Caco-2 (cell line): ENCODE measurements at places on chromosomes 6 and 20. TPM values are rescaled to one million over a fixed set of nuclear protein-coding genes. Genes with fewer than 3 reads are reported as not detected.
A peak's percentile ranks its signal among the peaks of the same experiment; 100 is the strongest.

- H3K27ac ChIP-seq = peak overlapping the region; percentile 67
- H3K4me1 ChIP-seq = peaks cover 64% of the 10 kb centered on the region
- DNase-seq = no peak
- no peaks in the 10 kb centered on the region for H3K36me3 ChIP-seq
Measured at GRCh38 chr6:142306736-142307135, 4.9 kb downstream of the ADGRG6 start.

DNA sequence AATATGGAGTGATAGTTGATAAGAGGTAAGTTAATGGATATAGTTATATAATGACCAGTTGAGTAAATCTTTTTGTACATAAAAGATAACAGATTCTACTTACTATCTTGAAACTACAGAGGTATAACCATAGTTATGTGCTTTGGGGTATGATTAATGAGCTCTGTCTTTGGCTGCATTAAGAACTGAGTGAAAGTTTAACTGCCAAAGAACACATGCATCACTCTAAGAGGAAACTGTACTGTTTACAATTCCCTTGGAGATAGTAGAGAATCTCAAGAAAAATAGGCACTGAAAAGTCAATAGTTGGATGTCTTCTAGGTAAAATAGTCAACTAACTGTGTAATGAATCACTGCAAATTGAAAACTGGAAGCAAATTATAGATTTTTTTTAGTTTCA lies 1129.5 kb downstream of the EPHA7 start:
- DNase-seq = no peak
- no peak overlapping the region for H3K27ac ChIP-seq
- H3K27me3 ChIP-seq = no peaks in the 10 kb centered on the region
- H3K36me3 ChIP-seq = no peaks in the 10 kb centered on the region
- H3K4me1 ChIP-seq = no peaks in the 10 kb centered on the region; the same call in 1 of the 2 replicates

DNA sequence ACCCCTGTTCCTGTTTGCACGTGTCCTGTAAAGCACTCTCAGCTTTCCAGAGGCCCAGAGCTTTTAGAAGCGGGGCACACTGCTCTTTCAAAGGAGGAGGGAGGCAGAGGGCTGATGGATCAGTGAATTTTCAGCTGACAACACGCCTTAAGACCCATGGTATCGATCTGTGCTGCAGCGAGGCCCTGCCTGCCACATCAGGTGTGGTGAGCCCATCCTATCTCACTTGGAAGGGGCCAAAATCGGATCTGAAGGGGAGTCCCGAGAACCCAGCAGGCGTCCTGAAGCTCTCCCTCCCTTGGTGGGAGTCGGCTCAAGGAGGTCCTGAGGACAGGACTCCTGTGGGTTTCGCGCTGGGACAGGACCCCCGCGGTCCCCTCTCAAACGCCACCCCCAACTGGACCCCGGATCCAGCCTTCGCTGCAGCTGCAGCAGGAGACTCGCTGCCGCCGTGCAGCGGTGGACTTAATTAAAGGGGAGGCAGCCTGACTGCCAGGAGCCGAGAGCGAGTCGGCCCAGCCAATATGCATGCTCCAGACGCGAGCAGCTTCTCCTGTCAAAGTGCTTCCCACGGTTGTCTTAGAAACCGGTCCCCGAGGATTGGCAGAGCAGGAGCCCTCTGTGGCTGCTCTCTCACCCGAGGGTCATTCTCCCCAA lies 580.0 kb upstream of the ZNF337 start:
- H3K27ac ChIP-seq = no peak overlapping the region
- H3K4me1 ChIP-seq = no peaks in the 10 kb centered on the region
- no peaks in the 10 kb centered on the region for H3K36me3 ChIP-seq
- H3K4me3 ChIP-seq = no peak overlapping the region

DNA sequence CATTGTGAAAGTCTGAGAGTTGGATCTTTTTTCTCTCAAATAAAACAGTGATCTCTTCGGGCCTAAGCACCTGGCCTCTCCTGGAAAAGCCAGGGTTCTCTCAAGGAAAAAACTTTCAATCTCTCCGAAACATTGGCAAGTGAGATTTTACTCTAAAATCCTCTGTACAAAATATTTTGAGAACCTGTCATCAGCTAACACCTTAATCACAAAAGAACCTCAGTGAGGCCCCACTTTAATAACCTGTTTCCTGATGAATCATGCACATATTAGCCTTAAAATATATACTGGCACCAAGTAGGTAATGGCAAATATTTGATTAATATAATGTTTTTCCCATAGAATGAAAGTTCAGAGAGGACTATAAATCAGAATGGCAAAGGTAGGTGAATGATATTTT lies 177.9 kb downstream of the FRK start:
- H3K27me3 ChIP-seq = no peaks in the 10 kb centered on the region
- H3K4me3 ChIP-seq = no peak overlapping the region
- H3K27ac ChIP-seq = no peak overlapping the region
- H3K4me1 ChIP-seq = no peaks in the 10 kb centered on the region
- DNase-seq = no peak

DNA sequence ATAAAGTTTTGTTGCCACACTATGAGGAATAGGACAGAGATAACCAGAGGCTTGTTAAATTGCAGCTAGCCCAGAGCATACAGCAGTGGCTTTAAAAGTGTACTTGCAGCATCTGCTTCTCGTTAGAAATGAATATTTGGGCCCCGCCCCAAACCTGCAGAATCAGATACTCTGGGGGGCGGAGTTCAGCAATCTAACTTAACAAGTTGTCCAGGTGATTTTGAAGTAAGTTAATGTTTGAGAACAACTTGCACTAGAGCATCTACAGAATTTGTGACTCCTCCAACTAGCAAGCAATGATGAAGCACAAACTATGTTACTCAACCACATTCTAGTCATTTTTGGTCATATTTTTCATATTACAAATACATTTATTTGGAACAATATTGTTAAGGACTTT lies 10.6 kb upstream of the SUPT3H start:
- H3K27ac ChIP-seq = no peak overlapping the region
- no peaks in the 10 kb centered on the region for H3K36me3 ChIP-seq
- no peaks in the 10 kb centered on the region for H3K4me1 ChIP-seq
- no peaks in the 10 kb centered on the region for H3K27me3 ChIP-seq

GRCh38 chr6:165716886-165717285 lies 53.8 kb upstream of the PDE10A start:
- no peaks in the 10 kb centered on the region for H3K36me3 ChIP-seq
- H3K4me3 ChIP-seq = no peak overlapping the region
- peaks cover 35% of the 10 kb centered on the region for H3K4me1 ChIP-seq
- no peak overlapping the region for H3K27ac ChIP-seq

DNA sequence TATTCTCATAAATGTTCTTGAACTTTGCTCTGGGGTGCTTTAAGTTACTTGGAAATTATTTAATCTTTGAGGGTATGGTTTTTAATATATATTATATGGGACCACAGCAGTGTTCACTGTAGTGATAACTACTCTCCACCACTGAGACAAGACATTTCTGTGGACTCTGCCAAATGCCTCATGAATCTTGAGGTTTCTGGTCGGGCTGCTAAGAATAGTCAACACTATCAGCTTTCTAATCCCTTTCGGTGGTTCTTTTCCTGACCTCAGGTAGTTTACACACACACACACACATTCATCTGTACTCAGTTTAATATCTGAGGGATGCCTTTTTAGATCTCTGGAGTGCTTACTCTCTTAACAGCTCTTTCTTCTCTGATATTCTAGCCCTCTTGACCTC lies 500.7 kb downstream of the MAFB start:
- no peak for DNase-seq
- no peaks in the 10 kb centered on the region for H3K4me1 ChIP-seq
- no peaks in the 10 kb centered on the region for H3K36me3 ChIP-seq
- H3K4me3 ChIP-seq = no peak overlapping the region

- no peaks in the 10 kb centered on the region for H3K4me1 ChIP-seq
- no peak overlapping the region for H3K27ac ChIP-seq
- no peak overlapping the region for H3K4me3 ChIP-seq
- H3K27me3 ChIP-seq = no peaks in the 10 kb centered on the region
Measured at GRCh38 chr6:129163551-129163950, 280.6 kb downstream of the LAMA2 start.

DNA sequence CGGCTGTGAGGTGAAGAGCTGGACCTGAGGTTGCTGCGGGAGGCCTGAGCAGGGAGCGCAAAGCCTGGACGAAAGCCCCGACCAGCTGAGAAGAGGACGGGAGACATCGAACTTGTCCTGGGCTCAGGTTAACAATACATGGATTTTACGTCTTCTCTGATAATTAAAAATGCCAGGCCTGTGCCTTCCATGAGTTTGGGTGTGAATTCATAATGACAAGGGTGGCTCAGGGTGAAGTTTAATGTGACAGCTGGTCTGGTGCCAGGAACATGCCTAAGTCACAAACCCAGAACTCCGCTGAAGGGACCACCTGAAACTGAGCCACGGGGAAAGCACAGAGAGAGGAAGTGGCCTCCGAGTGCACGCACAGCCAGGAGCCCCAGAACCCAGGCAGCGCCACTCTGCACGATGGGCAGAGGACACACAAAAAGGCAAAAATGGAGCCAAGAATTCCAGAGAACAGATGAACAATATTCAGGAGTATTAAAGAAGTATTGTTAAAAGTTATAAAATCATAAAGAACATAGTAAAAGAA lies 150.1 kb upstream of the RPS6KA2 start:
- no peak overlapping the region for H3K27ac ChIP-seq
- no peaks in the 10 kb centered on the region for H3K4me1 ChIP-seq
- H3K36me3 ChIP-seq = no peaks in the 10 kb centered on the region

Gene GHRH
- total RNA-seq = not detected in 2 replicates

Gene RSPH4A
- 0.20 and 0.23 TPM in 2 replicates for total RNA-seq

Gene ELOVL2
- not detected in 2 replicates for total RNA-seq

Gene SLPI
- total RNA-seq = 3.0 TPM in 2 replicates
